ENCODE measurements at places on chromosomes 1 and 21.

- no peak for DNase-seq
These were observed 41.9 kb upstream of the TIAM1 start for GRCh38 chr21:31386006-31386405.

DNA sequence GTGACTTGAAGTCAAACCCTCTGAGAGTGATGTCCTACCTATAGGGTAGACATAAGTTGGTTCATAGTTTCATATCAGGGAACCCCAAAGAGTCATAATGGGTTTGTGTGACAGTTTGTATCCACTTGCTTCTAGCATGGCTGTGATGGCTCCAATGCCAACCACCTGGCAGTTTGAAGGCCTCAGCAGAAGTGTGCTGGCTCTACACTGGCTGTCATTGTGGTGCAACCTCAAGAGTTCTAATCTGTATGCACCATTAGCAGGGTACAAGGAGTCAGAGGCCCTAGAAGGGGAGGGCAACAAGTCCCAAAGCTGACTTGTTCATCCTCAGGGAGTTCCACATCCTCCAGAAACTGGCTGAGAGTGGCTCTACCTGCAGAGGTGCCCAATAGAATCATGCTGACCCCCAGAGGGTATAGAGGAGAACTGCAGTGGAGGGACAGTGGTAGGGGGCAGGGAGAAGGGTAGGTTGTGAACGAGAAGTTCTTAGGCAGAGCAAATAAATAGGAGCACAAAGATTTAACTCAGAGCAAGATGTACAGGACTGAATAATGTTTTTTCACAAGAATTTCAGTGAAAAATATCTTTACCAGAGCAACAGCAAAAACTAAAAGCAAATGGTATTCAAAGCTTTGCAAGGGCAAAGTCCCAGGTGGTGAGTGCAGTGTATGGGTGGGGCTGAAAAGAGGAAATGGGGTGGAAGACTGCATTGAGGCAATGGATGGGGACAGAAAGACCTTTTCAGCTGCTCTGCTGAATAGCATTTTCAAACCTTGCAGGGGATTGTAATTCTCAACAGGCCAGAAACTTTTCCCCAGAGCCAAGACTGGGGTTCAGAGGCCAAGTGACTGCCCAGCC lies 3.2 kb downstream of the FCRL2 start:
- DNase-seq, result no peak

DNA sequence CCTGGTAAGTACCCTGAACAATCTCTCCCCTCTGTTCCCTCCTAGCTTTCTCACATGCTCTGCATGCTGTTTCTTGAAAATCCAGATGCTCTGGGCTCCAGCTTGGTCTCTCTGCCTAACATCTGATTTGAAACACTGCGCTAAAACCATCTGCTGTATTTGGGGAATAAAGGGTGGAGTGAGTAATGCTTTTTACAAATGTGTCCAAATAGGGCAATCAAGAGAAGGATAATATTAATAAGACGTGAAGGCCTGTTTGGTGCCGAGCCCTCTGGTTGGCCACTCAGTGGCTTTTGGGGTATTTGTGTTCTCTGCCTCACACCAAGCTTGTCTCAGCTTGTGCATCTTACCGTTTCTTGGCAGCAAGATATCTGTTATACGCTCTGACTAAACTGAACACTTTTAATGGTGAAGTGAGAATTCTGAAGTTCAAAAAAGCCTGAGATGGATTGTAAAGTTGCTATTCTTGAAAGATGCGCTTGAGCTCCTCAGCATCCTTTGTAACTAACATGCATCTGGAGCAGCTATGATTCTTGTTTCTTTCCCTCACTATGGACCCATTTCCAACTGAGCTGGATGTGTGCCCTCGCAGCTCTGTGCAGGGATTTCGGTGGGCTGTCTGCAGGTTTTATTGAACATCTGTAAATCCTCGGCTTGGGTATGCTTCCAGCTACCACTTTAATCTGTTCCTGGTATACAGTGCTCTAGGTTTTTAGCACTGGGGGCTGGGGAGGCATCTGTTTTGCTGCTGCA lies 269.4 kb downstream of the RWDD3 start:
- DNase-seq, result no peak

DNA sequence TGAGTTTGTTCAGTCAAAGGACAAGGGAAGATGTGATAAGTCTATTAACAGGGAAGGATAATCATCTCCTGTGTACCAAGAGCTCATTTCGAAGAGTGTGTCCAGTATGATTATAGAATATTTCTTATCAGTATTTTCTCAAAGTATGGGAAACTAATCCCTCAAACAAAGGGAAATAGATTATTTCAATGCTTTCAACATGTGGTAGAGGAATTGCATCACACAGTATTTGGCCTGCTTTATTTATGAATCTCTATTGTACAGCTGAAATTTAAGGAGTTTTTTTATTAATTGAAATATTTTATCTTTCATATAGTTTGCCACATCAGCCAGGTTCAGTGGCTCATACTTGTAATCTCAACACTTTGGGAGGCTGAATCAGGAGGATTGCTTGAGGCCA lies 151.0 kb downstream of the CLEC20A start:
- DNase-seq, result no peak

DNA sequence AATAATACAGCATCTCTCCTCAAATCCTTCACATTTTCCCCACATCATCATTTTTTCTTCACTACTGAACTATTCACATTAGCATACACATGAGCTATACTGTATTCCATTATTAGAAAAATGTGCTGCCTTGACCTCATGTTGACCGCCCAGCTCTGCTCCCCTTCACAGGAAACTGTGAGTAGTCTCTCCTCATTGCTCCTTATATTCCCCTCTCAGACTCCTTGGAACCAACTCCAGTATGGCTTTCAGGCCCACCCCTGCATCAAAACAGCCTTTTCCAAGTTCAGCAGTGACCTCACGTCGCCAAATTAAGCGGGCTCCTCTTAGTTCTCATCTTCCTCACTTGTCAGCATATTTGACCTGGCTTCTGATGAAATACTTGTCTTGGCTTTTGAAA lies 59.2 kb upstream of the SPAG17 start:
- no peak for DNase-seq

- no peak for DNase-seq
These were observed 241.8 kb downstream of the NPHP4 start for GRCh38 chr1:5750186-5751162.

GRCh38 chr1:170863621-170864020 lies 71.7 kb upstream of the MROH9 start:
- no peak for DNase-seq

GRCh38 chr21:14814282-14814681 lies 250.5 kb downstream of the NRIP1 start:
- DNase-seq, result no peak

DNA sequence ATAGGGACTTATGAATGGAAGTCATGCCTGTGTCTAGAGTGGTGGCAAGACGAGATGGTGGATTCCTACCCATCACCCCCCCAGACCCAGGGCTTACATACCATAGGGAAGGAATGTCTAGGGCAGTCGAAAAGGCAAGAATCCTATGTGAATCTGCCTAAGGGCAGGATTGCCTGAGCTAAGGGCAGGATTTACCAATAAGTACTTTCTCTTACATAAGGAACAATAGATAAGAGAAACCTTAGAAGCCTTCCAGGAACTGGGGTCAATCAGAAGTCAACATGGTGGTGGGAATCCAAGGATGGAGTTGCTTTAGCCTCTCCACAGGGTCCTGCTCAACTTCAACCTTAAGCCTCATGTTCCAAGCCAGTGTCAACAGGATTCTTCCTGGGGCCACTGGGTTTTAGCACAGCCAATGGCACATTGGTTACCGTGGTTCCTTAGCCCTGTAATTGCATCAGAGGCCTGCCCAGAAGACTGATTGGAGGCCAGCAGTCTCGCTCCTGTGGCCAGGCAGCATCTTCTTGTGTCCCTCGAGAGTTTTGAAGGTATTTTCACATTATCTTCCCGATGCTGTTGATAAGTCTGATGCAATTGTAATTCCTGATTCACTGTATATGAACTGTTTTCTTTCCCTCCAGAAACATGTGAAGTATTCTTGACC lies 20.7 kb downstream of the BACE2 start:
- no peak for DNase-seq

DNA sequence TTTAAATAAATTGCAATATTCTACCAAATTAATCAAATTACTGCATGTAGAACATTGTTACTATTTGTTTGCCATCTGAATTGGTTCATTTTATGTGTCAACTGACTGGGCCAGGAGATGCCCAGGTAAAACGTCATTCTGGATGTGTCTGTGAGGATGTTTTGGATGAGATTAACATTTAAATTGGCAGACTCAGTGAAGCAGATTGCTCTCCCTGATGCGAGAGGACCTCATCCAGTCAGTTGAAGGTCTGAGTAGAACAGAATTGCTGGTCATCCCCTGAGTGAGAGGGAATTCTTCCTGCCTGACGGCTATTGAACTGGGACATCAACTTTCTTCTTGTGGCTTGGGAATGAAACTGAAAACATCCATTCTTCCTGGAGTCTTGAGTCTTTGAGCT lies 122.0 kb upstream of the GREM2 start:
- DNase-seq, result no peak

GRCh38 chr1:19670787-19671186 lies 6.1 kb downstream of the HTR6 start:
- no peak for DNase-seq

All from smooth muscle cell of the brain vasculature (primary cell).